ENCODE measurements at places on chromosomes 2 and 18.
A peak's percentile ranks its signal among the peaks of the same experiment; 100 is the strongest.

DNA sequence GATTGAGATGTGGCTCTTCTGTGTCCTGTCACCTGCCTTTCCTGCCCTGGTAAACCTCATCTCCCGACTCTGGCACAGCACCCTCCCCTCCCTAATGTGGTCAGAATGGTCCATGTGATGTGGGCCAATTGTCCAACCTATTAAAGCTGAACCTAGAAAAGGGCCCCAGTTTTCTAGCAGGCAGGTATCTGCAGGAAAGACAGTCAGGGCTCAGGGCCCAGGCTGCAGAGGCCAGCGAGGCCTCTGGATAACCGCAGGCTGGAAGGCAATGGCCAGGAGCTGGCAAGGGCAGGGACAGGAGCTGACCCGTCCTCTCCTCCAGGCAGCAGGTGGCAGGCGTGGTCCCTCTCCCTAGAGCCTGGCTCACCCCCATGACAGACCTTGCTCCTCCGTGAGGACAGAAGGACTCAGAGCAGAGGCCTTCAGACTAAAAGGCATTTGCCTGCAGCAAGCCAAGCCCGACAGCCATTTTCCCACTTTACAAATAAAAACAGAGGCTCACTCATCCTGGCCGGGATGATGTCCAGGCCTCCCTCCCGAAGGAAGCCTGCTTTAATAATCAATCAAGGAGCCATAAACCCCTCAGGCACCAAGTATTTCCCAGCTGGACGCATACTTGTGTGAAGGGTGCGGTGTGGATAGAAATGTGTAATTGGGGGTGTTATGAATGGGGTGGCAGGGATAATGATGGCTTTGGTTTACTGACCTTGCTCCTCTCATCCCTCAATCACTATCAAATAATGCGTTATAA, 107.1 kb downstream of the TWIST2 start:
- no peak for DNase-seq

GRCh38 chr2:127173057-127173456, 47.0 kb downstream of the CYP27C1 start:
- DNase-seq, result no peak

DNA sequence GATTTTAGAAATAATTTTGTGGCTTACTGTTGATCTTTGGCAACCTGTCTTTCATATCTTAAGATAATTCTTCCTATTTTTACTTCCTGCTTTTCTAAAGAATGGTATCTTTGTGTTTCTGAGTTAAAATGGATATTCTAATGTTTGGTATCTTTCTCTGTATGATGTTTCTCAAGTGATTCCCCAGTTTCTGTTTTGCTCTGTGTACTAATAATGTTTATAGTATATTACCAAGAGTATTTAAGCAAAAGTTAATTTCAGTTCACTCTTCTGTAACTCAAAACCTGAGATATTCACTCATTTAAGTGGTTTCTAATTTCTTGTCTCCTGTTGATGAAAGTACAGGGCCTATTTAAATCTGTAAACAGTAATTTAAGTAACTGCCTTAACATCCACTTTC, 58.3 kb downstream of the CCDC150 start:
- no peak for DNase-seq

DNA sequence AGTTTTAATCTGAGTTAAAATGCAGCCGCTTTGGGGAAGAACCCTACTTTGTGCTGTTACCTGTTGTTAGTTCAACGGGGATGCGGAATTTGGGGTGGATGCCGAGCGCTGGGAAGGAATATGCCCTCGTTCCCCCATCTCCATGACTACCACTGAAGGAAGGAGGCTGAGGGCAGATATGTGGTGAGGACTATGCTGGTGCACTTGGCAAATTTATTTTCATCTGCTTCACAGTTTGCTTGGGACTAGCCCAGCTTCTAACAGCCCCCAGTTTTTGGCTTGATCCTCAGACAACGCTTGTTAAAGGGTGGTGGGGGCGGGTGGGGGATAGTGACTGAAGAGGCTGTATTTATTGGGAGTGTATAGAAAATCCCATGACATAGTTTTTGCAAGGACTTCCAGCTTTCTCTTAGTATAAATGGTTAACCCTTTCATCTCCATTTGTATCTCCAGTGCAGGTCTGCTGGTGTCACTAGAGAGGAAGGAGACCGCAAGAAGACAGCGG, 100.8 kb downstream of the COLEC12 start:
- DNase-seq, result no peak

DNA sequence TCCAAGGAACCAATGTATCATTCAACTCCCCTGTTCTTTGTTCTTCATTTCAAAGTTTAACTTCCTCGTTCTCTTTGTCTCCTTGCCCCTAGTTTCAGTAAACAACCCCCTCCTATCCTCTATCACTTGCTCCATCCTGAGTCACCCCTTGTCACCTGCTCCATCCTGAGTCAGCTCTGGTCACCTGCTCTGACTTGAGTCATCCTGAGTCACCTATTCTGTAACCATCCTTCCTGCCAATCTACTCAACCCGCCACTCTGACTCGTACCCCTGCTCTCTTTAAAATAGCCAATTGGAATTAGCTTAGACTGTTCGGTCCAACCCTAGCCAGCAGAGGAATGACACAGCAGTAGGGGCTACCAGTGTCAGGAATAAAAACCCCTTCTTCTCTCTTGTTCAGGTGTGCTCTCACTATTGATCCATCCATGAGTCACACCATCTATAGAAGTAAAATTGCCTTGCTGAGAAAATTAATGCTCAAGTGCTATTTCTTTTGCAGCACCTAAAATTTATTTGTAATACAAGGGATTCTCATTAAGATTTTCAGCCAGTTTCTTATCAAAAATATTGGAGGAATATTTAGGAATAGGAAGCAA, 326.8 kb downstream of the AKAIN1 start:
- DNase-seq, result no peak

DNA sequence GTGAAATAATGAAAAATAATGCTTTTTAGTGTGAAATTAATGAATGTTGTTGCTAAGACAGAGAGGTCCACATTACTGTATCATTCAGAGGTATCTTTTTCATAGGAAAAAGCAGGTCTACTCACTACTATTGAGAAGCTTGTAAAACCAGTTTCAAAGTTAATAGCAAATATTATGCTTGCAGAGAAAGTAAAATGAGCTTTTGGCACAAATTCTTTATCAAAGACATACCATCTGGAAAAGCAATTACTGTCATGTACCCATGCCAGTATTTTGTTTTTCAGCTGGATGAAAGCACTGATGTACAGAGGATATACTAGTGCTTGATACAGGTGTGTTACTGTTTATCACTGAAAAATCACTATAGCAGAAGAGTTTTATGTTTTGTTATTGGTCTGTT, 77.5 kb downstream of the NCOA1 start:
- no peak for DNase-seq

- DNase-seq, result no peak
These were observed 257.0 kb upstream of the GYPC start for GRCh38 chr2:126399001-126399400.

DNA sequence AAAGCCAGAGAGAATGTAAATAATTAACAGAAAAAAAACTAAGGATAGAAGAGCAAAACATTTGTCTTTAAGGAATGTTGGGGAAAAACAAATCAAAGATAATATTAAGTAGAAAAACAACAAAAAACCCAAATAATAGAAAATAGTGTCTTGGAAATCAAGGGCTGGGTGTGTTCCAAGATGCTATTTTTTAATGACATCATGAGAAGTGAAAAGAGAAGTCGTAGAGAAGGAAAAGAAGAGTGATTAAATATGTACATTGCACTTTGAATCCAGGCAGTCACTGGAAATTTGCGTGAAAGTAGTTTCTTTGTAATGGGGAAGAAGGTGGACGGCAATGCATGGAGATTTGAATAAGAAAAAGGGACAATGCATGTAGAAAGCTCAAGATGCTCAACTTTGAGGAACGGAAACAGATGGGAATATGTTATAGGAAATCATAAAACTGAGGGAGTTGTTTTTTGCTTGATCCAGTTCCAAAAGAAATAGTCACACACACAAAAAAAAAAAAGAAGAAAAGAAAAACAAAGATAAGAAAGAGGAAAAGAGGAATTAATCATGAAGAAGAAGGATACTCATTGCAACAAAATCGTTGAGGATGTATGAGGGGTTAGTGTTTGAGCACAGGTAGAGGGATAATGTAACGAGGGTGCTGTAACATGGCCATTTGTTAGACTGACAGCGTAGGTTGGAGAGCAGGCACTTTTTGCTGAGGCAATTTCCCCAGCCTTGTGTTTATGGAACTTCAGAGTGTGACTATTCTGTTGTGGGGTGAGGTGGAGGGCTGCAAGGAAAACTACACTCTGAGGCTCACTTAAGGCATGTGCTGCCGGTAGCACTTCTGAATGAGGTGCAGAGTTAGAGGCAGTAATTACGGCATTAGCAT, 184.1 kb downstream of the CALCRL start:
- DNase-seq, result no peak

GRCh38 chr2:7683196-7683595, 766.0 kb downstream of the RNF144A start:
- DNase-seq, result no peak

- no peak for DNase-seq
These were observed 147.1 kb upstream of the OTOS start for GRCh38 chr2:240287496-240288086.

DNA sequence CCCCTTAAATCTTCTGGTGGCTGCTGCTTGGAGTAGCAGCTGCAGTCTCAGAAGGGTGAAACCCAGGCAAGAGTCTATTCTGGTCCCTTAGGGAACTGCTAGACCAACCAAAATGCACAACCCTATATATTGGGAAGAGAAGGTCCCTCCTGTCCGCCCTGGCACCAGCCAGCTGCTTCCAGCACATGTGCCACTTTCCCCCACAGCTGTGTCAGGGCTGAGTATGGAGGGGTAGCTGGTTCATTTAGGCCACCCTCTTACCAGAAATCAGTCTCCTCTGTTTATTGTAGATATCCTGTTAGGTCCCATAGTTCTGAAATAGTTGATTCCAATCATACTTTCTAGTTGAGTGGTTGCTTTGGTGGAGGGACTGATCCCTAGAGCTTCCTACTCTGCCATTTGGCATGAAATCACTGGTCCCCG, 68.9 kb downstream of the BIRC6 start:
- no peak for DNase-seq

- DNase-seq, result no peak
These were observed 241.4 kb downstream of the KCNS3 start for GRCh38 chr2:18119883-18120282.

- DNase-seq, result no peak
These were observed 208.4 kb upstream of the COL3A1 start for GRCh38 chr2:188765522-188766470.

GRCh38 chr2:28583899-28584553, 88.2 kb downstream of the PLB1 start:
- DNase-seq, result peak; percentile 87

DNA sequence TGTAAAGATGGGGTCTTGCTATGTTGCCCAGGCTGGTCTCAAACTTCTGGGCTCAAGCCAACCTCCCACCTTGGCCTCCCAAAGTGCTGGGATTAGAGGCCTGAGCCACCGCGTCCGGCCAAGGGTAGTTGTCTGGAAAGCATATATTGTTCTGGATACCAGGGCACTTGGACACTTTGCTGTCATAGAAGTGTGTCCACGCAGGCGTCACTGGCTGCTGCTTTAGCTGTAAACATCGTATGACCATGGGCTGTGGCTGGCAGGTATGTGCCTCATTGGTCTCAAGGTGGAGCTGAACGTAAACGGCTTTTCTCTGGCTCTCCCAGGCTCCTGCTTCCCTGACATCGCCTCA, 3.2 kb upstream of the GPR35 start:
- no peak for DNase-seq

DNA sequence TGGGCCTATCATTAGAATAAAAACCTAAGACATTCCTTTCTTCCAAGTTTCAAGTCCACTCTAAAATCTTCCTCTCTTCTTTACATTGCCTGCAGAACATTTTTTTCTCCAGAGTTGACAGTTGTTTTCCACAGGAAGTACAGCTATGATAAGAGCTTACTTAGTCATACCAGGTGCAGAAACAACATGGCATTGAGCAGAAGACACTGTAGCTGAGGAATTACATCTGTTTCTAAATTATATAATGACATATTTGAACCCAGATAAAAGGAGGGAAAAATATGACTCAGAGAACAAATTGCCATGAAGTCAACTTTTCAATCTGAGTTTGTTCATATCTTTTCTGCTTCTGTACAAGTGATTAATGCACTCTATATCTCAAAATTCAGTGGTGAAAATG, 30.2 kb downstream of the CMPK2 start:
- DNase-seq, result no peak

GRCh38 chr2:39737661-39738060, 41.4 kb downstream of the THUMPD2 start:
- no peak for DNase-seq

GRCh38 chr2:45851576-45852304, 200.3 kb downstream of the PRKCE start:
- peak; percentile 49 for DNase-seq

- no peak for DNase-seq
These were observed 8.4 kb upstream of the LIMS2 start for GRCh38 chr2:127683757-127684156.

- DNase-seq, result no peak
These were observed 360.6 kb downstream of the RND3 start for GRCh38 chr2:150126839-150127238.

GRCh38 chr18:36889742-36890141, 60.8 kb downstream of the KIAA1328 start:
- no peak for DNase-seq

DNA sequence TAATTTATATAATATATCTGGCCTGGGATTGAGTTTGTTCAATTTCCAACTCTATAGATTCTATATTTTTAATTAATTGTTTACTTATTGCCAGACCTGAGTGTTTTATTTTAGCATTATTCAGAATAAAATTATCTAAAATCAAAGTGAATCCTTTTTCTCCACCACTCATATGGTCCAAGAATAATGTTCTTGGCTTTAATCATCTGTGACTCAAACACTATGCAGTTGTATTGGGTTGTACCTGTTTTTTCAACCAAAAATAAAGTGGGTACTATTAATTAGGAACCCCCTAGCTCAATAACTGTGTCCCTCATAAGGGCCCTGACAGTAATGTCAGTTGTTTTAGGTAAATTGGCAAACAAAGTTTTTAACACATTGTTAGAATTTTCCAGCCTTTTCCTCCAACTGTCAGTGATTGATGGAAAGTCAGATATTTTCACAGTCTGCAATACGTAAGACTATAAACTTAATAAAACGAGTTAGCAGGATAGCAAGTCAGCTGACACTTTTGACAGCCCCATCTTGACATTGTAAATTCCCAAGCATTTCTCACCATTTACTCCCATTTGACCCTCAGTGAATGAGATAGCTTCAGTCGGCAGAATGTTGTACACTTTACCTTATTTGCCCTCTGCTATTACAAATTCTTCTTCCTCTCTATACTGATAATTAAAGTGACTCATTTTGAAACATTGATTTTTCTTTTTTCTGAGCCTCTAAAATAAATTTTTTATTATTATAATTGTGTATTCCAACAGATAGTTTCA, 587.4 kb downstream of the METTL4 start:
- DNase-seq, result no peak

DNA sequence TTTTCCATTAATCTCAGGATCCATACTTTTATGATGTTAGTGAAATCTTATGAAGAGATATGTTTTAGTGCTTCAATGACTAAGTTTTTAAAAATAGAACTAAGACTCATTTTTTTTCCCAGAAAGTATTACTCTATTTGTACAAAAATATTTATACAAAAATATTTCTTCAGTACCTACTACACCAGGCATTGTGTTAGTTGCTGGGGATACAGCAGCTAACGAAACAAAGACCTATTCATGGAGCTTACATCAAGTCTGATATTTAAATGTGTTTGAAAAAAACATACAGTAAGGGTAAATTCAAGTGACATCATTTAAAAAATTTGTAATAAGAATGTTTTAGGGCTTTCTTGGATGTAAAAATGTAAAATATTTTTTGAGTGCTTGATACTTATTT, 11.6 kb downstream of the VAPA start:
- DNase-seq, result no peak

Measured in H54 (cell line).